Stimulated activated CD8-positive, alpha-beta memory T cell treated with anti-CD3 and anti-CD28 coated beads, Interleukin-2, amount 100 ng/mL, for 1 hour (primary cell): ENCODE measurements at places on chromosomes 16 and 17.

DNA sequence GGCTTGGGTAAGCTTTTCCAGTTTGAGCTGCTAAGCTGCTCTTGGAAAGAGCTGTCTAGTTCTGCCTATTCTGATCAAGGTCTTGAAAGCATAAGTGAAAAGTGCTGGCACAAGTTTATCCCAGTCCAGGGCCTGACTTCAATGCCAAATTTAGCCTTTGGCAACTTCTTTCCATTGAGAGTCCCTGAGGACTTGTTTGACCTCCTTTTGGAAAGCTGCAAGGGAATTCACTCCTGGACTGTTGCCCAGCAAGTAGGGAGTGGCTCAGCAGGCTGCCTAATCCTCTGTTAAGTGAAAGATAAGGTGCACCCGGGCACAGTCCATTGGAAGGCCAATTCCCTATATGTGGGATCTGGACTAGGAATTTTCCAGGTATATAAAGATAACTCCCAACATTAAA, 16.0 kb upstream of the TANC2 start:
- no peak for DNase-seq

DNA sequence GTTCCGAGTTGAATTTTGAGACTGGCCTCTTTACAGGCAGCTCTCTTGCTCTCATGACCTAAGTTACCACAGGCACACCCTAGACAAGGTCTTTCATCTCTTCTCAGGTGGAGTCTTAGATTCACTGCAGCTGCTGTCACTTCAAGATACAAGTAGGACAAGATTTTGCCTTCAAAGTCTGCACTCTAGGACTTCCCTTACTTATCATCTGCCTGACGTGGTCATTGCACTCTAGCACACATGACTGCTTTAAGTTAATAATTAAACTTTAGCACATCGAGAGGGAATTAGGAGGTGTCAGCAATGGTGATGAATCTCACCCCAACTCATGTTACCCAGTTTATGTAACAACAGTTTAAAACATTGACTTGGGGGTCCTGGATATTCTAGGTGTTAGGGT, 25.6 kb downstream of the RNF135 start:
- no peak for DNase-seq

- DNase-seq: no peak
Measured at GRCh38 chr16:80684136-80684765, 120.1 kb downstream of the CDYL2 start.

- DNase-seq: no peak
Measured at GRCh38 chr17:76120658-76121008, 17.0 kb upstream of the EXOC7 start.

DNA sequence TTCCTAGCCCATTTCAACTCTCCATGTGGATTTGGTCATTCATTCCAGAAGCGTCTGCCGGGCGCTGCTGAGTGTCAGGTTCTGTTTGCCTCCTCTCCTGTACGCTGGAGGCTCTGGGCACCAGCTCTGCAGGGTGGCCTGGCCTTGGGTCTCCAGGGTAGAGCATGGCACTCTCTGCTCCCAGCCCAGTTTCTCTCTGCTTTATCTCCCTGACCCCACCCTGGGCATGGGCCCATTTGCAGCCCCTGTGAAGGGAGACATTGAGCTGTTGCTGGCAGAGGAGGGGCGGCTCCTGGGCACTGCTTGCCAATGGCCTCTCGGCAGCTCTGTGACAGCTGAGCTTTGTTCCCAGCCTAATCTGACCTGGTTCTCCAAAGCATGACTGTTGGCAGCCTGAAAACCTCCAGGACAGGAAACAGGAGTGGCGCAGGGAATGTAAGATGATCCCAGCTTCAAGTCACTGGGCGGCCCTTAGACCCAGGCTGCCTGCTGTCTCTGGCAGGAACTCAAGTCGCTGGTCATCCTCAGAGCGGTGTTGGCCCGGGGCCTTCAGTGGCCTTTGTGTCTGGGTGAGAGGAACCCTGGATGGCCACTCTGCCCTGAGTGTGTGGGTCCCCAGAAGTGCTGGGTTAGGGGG, 146.8 kb downstream of the SEC14L1 start:
- DNase-seq: no peak

GRCh38 chr17:48391444-48391843, 38.6 kb downstream of the SKAP1 start:
- no peak for DNase-seq

DNA sequence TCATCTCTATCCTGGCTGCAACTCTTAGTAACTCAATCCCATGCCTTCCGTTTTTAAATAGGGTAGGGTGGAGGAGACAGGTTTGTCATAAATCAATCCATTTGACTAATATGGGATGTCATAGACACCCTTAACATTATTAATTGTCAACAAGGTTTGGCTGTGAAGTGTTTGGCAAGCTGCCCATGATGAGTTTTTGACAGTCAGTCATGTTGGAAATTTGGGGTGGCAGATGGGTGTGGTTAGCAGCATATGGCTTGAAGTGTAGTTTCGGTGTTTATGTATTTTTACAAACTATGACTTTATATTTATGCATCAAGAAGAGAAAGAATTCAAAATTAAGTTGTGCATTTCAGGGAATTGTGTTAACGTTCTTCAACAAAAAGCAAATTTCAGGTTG, 221.8 kb upstream of the CDH5 start:
- no peak for DNase-seq

- DNase-seq: no peak
Measured at GRCh38 chr17:6496640-6497441, 52.6 kb downstream of the PIMREG start.

DNA sequence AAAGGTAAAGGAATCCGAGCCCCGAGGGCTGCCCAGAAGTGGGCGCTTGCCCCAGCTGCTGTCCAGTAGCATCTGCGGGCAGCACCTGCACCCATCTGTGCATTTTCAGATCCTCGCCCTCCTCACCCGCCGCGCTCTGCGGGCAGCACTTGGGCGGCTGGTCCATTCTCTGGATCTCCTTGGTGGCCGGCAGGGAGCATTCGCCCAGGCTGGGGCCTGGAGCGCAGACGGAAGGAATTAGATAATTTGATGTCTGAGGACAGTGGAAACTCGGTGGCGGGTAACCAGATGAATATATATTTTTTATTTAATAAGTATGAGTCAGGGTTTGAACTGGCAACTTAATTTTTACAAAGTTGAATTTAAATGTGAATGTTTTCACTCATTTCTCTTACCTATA, 88.5 kb downstream of the NPIPB11 start:
- no peak for DNase-seq

DNA sequence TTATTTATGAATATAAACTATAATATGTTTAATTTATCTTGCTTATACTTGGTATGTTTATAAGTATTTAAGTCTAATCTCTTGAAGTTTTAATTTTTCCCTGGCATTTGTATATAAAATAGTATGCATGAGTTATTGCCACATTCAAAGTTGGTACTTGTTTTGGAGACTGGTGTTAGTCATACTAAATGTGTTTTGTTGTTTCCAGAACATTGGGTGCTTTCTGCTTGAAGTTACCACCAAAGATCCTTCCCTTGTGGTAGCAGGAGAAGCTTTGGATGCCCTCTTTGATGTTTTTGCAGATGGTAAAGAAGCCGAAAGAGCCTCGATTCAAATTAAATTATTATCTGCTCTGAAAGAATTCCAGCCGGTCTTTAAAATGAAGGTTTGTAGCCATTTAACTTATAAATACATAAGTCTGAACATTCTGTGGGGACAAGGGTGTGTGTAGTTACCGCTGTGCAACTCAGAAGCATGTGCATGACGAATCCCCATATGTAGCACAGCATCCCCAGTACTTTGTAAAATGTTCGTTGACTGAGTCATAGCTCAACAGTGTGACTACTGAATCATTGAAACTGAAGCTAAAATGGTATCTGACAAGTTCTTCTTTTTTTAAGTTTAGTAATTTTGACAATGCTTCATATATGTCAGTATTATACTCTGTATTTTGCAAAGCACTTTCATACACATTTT, 36.4 kb downstream of the HEATR3 start:
- DNase-seq: no peak

- DNase-seq: no peak
Measured at GRCh38 chr17:20244671-20245070, 222.7 kb downstream of the LGALS9B start.

DNA sequence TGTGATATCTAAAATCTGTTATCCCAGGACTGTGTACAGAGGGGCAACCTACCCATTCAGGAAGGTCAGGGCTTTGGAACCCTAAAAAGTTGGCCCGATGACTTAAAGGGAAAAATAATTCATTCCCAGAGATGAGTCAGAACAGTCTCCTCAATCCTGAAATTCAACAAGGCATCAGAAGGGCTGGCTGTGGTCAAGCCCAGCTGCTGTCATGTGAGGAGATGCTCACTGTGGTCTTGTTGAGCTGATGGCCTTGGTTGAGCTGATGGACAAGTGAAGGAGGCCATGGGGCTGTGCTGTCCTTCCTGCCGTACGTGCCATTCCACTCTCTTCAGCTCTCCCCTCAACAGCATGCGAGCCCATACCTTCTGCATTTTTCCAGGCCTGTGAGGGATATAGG, 20.9 kb upstream of the DRG2 start:
- no peak for DNase-seq

DNA sequence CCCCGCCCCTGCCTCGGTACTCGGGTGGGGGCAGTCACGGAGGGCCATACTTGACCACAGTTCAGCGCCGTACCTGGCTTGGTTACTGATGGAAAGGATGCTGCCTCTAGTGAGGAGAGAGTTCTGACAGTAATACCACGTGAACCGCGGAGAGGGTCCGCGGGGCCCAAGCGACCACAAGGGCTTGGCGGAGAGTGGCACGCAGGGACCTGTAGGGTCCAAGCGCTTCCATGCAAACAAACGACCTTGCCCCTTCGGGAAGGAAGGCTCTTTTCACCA, 9.2 kb downstream of the KDM6B start:
- no peak for DNase-seq

DNA sequence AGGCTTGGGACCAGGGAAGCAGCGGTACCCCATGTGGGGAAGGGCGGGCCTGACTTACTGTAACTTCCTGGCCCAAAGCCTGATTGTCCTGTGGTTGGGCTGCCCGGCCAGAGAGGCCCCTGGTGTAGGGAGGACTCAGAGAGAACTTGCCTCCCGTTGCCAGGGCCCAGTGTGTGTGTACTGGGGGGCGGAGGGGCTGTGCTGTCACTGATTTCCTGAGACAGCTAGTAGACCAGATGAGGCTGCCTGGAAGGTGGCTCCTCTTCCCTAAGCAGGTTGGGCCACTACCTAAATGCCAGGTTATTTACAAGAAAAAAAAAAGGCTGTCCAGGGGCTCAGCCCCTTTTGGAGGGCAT, 16.7 kb downstream of the SOCS3 start:
- no peak for DNase-seq

- DNase-seq: no peak
Measured at GRCh38 chr16:22098405-22099255, 6.3 kb downstream of the VWA3A start.

- no peak for DNase-seq
Measured at GRCh38 chr17:1315409-1315808, 35.9 kb downstream of the TRARG1 start.

GRCh38 chr17:20111538-20111937, 102.4 kb downstream of the SPECC1 start:
- DNase-seq: no peak

- DNase-seq: no peak
Measured at GRCh38 chr16:21069986-21070385, 80.7 kb downstream of the DNAH3 start.

- no peak for DNase-seq
Measured at GRCh38 chr16:11144122-11144521, 111.9 kb downstream of the SOCS1 start.

GRCh38 chr17:73715769-73716168, 71.5 kb upstream of the SDK2 start:
- no peak for DNase-seq

GRCh38 chr16:6947291-6947690, 385.4 kb upstream of the RBFOX1 start:
- no peak for DNase-seq

DNA sequence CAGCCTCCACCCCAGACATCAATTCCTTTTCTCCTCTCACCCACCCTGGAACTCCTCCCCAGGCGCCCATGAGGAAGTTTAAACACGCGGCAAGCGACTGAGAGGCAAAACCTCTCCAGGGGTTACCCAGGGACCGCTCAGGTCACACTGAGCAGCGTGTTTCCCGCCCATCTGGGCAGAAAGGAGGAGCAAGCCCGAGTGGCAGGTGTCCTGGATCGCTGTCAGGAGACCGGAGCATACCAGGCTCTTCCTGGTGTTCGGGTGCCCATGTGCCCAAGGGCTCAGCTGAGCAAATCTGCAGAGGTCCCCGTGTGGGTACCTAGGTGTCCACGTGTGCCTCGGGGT, 491 bp downstream of the SLC25A19 start:
- DNase-seq: no peak

DNA sequence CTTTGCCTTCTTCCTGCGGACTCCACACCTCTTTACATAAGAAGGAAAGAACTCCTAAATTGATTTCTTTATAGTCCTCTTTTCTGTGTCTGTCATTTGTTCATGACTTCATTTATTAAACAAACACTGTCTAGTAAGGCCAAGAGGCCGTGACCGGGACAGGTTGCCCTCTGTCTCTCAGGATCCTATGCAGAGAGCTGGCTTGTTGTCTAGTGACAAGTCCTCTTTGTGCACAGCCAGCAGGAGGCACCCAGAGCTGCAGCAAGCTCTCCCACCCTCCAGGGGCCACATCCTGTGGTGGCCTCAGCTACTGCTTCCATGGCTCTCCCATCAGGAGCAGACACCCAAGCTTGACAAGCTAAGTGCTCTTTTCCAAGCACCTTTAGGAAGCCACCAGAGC, 50.6 kb downstream of the PLD6 start:
- no peak for DNase-seq

- no peak for DNase-seq
Measured at GRCh38 chr17:47622180-47622549, 27.6 kb upstream of the KPNB1 start.

GRCh38 chr17:42833767-42834422, 698 bp downstream of the PSME3 start:
- no peak for DNase-seq

DNA sequence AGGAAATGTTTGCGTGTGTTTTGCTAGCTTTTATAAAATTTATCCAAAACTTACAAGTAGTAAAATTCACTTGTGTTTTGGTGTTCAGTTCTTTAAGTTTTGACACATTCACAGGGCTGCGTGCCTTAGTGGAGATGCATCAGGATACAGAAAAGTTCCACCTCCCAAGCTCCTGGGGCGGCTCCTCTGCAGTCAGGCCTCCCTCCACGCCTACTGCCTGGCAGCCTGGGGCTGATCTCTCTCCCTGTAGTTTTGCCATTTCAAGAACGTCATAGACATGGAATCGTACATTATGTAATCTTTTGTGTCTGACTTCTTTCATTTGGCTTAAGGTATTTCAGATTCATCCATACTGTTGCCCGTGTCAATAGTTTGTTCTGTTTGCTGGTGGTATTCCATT, 27.2 kb upstream of the IRF8 start:
- no peak for DNase-seq

- no peak for DNase-seq
Measured at GRCh38 chr17:80095038-80095843, 6.1 kb upstream of the GAA start.

- no peak for DNase-seq
Measured at GRCh38 chr16:12470311-12471229, 333.1 kb downstream of the CPPED1 start.
